ENCODE measurements at places on chromosomes 2 and 18.

DNA sequence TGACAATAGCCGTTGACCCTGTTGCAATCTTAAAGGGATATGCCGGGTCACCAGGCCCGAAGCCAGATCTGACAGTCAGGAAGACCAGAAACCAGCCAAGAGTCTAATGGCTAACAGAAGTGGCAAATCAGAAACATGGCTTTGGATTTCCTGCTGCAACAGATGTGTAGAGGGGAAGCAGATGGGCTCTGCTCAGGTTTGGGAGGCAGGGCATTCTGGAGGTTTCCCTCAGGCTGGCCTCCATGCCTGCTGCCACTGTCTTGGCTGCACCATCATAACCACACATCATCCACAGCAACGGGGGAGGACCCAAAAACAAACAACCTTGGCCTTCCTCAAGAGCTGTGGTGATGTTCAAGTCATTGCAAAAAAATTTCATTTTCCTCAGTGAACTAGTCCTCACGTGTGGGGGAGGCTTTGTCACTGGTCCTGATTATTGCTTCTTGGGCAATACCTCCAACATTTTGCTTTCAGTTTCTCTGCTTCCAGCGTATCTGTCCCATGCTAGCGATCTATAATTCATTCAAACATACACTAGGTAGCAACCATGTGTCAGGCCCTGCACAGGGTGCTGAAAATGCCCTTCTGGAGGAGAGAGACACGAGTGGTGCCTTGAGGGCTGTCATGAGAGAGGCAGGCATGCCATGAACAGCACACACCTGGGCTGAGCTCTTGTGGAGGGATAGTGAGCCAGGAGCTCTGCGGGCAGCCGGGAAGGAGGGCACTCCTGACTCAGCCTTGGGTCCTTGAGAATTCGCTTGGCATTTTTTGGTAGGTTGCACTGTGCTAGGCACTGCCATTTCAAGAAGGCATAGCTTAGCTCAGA, 48.2 kb upstream of the LGALSL start:
- DNase-seq: no peak

DNA sequence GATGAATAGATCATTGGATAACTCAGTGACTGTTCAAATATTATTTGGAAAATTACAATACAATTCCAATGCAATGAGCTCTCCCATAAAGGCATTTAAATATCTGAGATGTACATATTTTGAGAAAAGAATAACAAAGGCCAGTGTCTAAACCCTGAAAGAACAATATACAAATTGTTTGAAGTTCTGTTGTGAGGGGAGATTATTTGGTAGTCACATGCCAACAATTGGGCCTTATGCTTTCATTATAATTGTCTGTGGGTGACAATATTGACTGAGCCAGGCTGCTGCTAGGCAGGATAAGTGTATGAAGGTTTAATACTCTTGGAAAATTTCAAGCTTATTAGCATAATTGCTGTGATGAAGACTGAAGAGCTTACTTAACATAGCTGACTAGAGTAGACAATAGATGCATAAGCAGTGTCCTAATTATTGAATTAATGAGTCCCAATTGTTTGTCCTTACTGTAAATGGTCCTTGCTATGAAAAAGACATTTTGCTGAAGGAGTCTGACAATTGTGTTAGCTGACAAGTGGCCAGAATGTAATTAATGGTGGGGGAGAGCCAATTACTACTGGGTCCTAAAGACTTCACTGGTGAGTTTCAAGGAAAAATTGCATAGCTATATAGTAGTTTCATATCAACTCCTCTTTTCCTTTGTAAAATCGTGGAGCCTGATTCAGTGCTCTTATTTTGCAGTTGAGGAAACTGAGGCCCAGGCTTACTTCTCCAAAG, 5.0 kb upstream of the SMAD2 start:
- no peak for DNase-seq

DNA sequence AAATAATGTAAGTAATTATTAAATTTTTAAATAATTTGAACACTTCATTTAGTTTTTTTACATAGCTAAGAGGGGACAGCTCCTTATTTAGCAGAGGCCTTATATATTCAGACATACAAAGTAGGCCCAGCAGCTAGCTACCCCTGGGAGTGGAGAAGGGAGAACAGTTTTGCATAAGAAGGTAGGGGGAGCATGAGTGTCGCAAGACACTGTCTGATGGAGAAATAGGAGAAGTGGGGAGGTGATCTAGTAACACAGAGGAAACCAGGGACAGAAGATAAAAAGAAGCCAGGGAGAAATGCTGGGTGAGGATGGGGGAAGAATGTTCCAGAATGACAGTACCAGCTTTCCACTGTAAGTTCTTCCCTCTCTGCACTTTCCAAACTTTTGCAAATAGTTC, 16.0 kb upstream of the RGPD4 start:
- DNase-seq: no peak

- DNase-seq: no peak
Measured at GRCh38 chr2:68385220-68385906, 20.3 kb downstream of the PLEK start.

DNA sequence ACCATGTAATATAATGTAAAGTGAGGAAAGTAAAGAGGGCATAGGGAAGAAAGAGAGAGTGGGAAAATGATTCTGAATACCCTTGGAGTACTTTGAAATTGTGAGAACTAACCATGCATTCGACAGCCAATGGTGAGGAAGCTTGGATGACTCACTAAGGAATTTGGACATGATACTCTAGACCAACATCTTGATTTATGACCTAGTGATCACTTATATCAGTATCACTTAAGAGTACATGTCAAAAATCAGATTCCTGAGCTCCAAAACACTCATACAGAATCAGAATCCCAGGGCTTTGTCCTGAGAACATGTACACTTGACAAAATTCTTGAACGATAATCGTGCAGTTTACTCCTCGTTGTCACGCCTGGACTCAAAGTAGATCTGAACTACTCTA, 1899.8 kb upstream of the PIK3C3 start:
- DNase-seq: no peak

- DNase-seq: no peak
Measured at GRCh38 chr2:103139628-103140268, 377.9 kb downstream of the TMEM182 start.

DNA sequence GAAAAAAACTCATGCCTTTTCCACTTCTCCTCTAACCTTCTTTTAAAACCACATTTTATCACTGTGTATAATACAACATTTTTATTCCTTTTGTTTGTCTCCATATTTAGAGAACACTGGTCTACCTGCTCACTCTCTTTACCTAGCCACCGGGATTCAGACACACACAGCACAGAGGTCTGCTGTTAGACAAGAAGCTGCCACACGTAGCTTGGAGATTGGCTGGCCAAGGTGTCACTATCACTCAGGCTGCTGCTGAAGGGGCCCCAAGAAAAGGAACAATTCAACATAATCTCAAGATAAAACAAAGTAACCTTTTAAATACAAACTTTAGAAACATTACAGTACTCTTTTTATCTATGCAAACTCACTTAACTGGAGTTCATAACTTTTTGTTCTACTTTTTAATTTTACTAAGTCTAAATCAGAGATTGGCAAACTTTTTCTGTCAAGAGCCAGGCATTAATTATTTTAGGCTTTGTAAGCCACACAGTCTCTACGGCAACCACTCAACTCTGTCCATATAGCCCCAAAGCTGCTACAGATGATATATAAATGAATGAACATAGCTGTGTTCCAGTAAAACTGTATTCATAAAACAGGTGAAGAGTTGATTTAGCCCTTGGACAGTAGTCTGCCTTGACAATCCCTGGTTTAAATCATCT, 25.8 kb downstream of the FEZ2 start:
- no peak for DNase-seq

DNA sequence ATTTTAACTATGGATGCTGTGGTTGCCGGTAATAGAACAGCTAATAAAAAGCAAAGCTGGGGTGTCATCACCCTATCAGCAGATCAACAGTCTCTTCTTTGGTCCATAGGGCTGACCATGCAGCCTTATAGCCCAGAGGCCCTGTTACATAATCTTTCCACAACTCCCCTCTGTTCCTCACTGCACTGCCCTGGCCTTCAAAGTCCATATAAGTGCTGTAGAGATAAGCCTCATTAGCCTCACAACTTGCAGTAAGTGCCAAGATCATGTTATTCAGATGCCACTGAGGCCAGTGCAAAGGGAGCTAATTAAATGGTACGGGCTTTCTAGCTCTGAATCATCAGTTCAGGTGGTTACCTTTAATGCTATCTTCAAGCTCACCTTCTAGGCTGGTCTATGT, 89.7 kb upstream of the CXCR4 start:
- no peak for DNase-seq

- no peak for DNase-seq
Measured at GRCh38 chr2:171293661-171294060, 133.0 kb upstream of the TLK1 start.

DNA sequence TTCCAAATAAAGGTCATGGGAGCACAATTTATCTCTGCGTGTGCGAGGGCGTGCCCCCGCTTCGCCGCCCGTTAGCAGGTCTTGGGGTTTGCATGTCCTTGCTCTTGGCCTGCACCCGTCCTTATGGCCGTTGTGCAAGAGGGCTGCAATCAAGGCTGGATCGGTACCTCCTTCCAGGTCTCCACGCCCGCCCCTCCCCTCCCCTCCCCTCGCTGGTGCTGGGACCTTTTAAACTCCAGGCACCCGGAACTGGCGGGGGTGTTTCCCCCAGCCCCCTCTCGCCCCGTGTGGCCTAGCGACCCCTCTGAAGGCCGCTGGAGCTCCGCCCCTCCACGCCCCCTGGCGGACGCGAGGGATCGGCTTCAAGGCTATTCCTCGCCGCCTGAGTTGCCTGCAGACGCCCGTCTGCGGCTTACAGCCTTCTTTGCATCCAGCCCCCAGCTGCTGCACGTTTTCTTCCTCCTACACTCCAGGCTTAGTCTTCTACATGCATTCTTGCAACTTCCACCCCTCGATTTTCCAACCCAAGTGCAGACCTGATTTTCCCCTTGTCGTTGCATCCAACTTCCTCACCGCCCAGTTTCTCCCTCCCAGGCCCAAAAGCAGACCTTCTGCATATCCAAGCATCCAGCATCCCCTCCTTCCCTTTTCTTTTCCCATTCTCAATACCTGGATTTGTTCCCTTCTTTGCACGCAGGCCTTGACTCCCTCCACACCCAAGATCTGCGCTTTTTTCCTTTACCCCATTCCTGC, 577 bp downstream of the IDH1 start:
- DNase-seq: peak; percentile 83

DNA sequence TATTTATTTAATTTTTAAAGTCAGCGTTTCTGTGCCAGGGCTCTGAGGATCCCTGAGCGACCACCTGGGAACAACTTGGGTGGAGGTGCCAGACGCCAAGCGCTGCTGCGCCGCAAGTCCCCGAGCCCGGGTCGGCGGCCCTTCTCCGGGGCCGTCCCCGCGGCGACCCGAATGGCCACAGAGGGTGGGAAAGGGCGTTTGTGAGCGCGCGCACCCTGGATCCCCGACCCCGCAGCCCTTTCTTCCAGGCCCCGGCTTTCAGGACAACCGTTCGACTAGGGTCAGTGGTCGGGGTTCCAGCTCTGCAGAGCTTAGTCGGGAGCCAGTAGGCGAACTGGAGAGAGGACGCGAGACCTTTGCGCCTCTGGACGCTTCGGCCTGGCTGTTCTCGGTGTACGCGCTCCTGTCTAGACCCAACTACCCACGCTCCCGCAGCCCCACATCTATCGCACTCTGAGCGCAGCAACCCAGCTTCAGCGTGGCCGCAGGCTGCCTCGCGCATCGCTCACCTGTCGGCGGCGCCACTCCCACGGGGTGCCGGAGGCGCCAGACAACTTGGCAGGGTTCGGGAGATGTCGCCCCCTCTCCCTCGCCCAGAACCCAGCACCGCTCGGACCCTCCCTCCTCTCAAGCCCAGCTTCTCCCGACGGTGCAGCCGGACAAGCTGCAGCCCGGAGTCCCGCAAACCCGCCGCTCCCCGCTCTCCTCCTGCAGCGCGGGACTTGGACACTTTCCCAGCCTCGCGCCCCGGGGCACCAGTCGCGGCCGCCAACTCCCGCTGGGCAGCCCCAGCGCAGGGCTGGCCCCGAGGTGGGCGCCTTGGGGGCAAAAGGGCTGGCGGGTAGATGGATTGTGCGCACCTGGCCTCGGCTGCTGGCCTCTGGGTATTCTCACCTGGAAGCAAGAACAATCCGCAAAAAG, 758 bp downstream of the LYPD1 start:
- DNase-seq: no peak

DNA sequence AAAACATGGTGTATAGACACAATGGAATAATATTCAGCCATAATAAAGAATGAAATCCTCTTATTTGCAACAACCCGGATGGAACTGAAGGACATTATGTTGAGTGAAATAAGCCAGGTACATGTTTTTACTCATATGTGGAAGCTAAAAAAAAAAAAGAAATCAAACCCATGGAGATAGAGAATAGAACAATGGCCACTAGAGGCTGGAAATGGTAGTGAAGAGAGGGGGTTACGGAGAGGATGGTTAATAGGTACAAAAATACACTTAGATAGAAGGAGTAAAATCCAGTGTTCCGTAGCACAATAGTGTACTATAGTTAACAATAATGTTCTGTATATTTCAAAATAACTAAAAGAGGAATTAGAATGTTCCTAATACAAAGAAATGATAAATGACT, 12.8 kb upstream of the KIAA2012 start:
- no peak for DNase-seq

- no peak for DNase-seq
Measured at GRCh38 chr18:64986906-64987495, 763.8 kb upstream of the CDH7 start.

GRCh38 chr2:47456851-47457250, 53.9 kb downstream of the MSH2 start:
- DNase-seq: no peak

- DNase-seq: peak; percentile 72
Measured at GRCh38 chr18:25075783-25076182, 276.2 kb downstream of the ZNF521 start.

DNA sequence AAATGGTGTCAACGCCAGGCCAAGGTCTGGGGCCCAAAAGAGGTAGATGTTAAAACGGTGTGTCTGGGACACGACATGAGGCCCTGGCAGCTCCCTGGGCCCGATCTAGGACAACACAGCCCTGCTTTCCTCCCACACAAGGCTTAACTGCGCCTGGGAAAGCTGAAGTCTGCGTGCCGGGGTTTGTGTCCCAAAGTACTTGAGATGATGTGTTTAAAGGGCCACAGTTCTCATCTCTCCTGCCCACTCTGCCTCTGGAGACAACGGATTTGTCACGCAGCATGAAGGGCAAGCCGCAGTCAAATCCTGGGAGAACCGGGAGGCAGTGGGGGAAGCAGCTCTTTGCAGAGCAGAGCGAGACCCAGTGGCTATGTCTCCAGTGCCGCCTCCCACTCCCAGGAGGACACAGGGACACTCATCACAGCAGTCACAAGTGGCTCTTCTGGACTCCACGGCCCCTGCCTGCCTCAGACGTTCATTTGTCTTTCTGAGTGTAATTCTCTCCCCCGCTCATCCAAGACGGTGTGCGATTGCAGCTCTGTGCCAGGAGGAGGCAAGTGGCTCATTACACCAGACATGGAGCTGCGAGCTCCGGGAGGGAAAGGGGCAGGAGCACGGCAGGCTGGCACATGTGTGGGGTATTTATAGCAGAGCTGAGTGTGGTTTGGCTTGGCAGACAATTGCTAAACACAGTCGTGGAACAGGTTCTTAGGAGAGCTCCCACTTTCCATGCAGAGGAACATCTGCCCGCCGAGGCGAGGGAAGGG, 57.7 kb upstream of the SEMA4C start:
- DNase-seq: no peak

Measured in right lung (tissue), 10 donors.